Chondrocyte (in vitro differentiated cells): ENCODE measurements at places on chromosomes 1 and 21. TPM values are rescaled to one million over a fixed set of nuclear protein-coding genes. Genes with fewer than 3 reads are reported as not detected.

- peaks cover 10% of the 10 kb centered on the region for H3K27me3 ChIP-seq
- no peak overlapping the region for H3K4me3 ChIP-seq
- H3K36me3 ChIP-seq: no peaks in the 10 kb centered on the region
These were observed 54.4 kb upstream of the PROX1 start for GRCh38 chr1:213933336-213933735.

Gene PROX1
- 0.28 to 0.36 TPM (median 0.32 TPM) in 3 replicates for total RNA-seq

DNA sequence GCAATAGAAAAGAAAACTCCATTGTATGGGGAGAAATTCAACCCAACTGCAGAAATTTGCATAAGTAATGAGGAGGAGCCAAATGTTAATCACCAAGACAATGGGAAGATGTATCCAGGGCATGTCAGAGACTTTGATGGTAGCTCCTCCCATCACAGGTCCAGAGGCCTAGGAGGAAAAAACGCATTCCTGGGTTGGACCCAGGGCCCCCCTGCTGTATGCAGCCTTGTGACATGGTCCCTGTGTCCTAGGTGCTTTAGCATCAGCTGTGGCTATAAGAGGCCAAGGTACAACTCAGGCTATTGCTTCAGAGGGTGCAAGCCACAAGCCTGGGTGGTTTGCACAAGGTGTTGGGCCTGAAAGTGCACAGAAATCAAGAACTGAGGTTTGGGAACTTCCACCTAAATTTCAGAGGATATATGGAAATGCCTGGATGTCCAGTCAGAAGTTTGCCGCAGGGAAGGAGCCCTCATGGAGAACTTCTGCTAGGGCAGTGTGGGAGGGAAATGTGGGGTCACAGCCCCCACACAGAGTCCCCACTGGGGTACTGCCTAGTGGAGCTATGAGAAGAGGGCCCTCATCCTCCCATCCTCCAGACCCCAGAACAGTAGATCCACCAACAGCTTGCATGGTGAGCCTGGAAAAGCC, 162.3 kb downstream of the TGFB2 start:
- no peak overlapping the region for H3K4me3 ChIP-seq
- no peak for DNase-seq
- H3K27ac ChIP-seq: no peak overlapping the region
- H3K36me3 ChIP-seq: peaks cover 9% of the 10 kb centered on the region

DNA sequence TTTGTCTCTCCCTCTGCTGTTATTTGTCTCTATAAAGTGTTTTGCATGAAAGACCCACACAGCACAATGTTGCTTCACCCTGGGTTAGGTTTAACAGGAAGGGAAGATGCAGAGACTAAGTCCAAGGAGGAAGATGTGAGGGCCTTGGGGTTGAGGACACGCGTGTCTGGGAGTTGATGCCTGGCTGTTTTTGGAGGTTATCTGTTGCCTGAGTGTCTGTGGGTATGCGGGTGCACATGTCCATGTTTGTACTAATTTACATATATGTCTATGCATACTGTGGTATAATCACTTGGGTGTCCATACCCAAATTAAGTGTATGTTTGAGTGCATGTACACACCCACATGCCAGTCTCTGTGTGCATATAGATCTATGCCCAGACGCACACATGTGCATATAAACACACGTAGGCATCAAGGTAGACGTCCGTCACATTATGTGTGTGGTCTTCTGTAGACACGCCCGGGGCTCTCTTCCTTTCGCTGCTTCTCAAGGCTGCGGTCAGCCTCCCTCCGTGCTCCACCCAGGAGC, 962 bp upstream of the MAN1C1 start:
- H3K27me3 ChIP-seq: peaks cover 30% of the 10 kb centered on the region
- H3K27ac ChIP-seq: no peak overlapping the region
- peaks cover 28% of the 10 kb centered on the region for H3K4me1 ChIP-seq
- H3K4me3 ChIP-seq: peak overlapping the region; percentile 52
- DNase-seq: no peak

Gene HCRTR1
- 0.21 to 0.45 TPM in 2 of 3 replicates, not detected in the other for total RNA-seq

- peaks cover 31% of the 10 kb centered on the region for H3K4me1 ChIP-seq
- DNase-seq: no peak
- H3K4me3 ChIP-seq: no peak overlapping the region
- no peaks in the 10 kb centered on the region for H3K27me3 ChIP-seq
These were observed 86.9 kb downstream of the OLFML2B start for GRCh38 chr1:161936786-161937185.

DNA sequence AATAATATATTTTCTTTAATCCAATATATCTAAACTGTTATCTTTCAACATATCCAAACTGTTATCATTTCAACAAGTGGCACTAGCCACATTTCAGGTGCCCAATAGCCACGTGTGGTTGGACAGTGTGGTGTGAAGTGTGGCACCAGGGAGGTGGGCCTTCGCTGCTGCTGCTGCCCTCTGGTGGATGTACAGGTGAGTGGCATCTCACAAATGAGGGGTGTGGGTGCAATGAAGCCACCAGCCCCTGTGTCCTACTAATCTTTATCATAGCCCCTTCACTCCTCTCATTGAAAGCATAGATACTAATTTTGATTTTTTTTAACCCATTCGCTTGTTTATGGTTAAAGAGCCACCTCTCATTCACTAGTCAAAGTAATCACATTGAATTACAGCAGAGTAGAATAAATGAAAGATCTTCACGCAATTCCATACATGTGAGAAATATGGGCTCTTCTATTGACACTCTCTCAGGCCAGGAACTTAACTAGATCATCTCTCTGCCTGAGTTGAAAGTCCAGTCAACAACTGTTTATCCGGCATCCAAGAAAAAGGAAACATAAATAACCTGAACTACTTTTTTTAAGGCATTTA, 499.2 kb downstream of the OMA1 start:
- peaks cover 7% of the 10 kb centered on the region for H3K27me3 ChIP-seq
- no peak for DNase-seq
- no peak overlapping the region for H3K27ac ChIP-seq
- no peaks in the 10 kb centered on the region for H3K36me3 ChIP-seq
- no peak overlapping the region for H3K4me3 ChIP-seq

GRCh38 chr1:169765580-169766331, 29.0 kb downstream of the METTL18 start:
- H3K27ac ChIP-seq: no peak overlapping the region
- H3K4me3 ChIP-seq: no peak overlapping the region
- H3K36me3 ChIP-seq: no peaks in the 10 kb centered on the region
- peaks cover 22% of the 10 kb centered on the region for H3K27me3 ChIP-seq
- H3K4me1 ChIP-seq: no peaks in the 10 kb centered on the region

Gene ZNF670
- total RNA-seq: 2.3 to 3.6 TPM (median 2.7 TPM) in 3 replicates

- no peak overlapping the region for H3K27ac ChIP-seq
- H3K4me1 ChIP-seq: peaks cover 28% of the 10 kb centered on the region
- no peak overlapping the region for H3K4me3 ChIP-seq
- no peak for DNase-seq
- peaks cover 21% of the 10 kb centered on the region for H3K27me3 ChIP-seq
These were observed 8.0 kb upstream of the SELE start for GRCh38 chr1:169741666-169742394.

GRCh38 chr1:200909071-200909470, 14.4 kb downstream of the INAVA start:
- H3K36me3 ChIP-seq: peaks cover 7% of the 10 kb centered on the region
- H3K27ac ChIP-seq: no peak overlapping the region
- H3K27me3 ChIP-seq: no peaks in the 10 kb centered on the region
- DNase-seq: no peak

GRCh38 chr1:53634571-53634979, 104.4 kb downstream of the GLIS1 start:
- H3K36me3 ChIP-seq: no peaks in the 10 kb centered on the region
- no peak overlapping the region for H3K27ac ChIP-seq
- H3K4me3 ChIP-seq: no peak overlapping the region
- H3K27me3 ChIP-seq: no peaks in the 10 kb centered on the region
- peaks cover 9% of the 10 kb centered on the region for H3K4me1 ChIP-seq

Gene S100A1
- total RNA-seq: 1.2 to 1.5 TPM (median 1.3 TPM) in 3 replicates

DNA sequence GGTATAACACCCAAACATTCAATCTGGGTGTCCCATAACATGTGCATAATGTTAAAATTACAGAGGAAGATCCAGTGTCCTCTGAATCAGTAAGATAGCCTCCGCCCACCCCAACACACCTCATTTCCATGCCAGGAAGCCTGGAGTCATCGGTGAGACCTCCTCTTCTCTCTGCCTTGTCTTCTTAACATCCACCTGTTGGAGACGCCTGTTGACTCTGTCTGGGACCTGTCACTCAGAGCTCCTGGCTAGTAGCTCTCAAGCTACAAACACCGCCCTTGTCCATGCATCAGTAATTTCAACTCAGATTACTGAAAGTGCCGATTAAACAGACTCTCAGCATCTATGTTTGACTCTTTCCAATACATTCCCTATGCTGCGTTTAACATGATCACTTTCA, 27.4 kb downstream of the KCNJ15 start:
- no peak overlapping the region for H3K4me3 ChIP-seq
- DNase-seq: no peak
- H3K36me3 ChIP-seq: no peaks in the 10 kb centered on the region
- no peak overlapping the region for H3K27ac ChIP-seq
- H3K27me3 ChIP-seq: no peaks in the 10 kb centered on the region

GRCh38 chr1:6154525-6155319, 25.4 kb downstream of the CHD5 start:
- H3K27me3 ChIP-seq: peaks cover 9% of the 10 kb centered on the region
- no peak for DNase-seq
- peaks cover 11% of the 10 kb centered on the region for H3K4me1 ChIP-seq
- no peak overlapping the region for H3K27ac ChIP-seq
- no peak overlapping the region for H3K4me3 ChIP-seq

Gene REG4
- total RNA-seq: not detected in 3 replicates

DNA sequence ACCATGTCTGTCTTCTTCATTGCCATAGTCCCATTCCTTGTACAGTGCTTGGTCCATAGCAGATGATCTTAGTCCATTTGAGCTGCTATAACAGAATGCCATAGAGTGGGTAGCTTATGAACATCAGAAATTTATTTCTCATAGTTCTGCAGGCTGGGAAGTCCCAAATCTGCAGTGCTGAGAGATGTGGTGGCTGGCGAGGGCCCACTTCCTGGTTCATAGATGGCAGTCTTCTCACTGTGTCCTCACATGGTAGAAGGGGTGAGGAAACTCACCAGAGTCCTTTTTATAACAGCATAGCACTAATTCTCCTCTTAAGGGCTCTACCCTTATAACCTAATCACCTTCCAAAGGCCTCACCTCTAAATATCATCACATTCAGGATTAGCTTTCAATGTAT, 23.1 kb upstream of the RAP1A start:
- H3K4me1 ChIP-seq: peaks cover 21% of the 10 kb centered on the region
- no peak overlapping the region for H3K27ac ChIP-seq
- no peak overlapping the region for H3K4me3 ChIP-seq
- no peak for DNase-seq
- no peaks in the 10 kb centered on the region for H3K36me3 ChIP-seq

- peaks cover 27% of the 10 kb centered on the region for H3K4me1 ChIP-seq
- peak overlapping the region; percentile 41 for H3K4me3 ChIP-seq
- peaks cover 70% of the 10 kb centered on the region for H3K27me3 ChIP-seq
These were observed 6.4 kb downstream of the DMRTA2 start for GRCh38 chr1:50416553-50417453.

DNA sequence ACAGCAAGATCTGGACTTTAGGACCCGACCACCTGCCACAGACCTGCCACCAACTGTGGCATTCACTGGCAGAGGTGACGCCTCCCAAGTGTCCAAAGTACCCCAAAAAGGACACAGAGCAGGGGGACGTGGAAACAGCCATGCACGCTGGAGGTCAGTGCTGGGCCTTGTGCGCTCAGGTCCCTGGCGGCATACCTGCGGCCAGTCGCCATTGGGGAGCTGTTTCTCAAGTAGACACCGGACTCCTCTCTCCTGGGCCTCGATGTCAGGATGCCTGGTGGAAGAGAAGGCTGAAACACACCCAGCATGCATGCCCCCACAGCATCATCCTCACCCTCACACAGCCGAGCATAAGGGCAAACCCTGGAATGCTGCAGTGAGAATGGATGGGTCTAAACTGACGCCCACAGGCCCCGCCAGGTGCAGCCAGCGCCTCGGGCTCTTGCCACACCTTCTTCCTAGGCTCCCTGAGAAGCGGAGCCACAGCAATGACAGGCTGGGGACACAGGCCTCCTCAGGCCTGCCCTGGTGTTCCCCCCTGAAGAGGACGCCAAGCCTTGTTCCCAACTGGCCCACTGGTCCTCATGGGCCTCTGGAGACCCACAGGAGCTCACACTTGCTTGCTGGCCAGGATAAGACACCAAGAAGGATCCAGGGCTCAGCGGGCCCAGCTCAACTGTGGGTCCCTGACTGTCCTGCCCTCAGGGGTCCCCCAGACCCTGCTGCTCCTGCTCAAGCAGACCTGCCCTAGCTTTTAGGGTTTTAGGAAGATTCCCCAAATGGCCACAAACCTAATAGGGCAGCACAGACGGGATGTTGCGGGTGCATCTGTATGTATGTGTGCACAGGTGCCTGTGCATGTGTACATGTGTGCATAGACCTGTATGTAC, 7.7 kb upstream of the SPATC1L start:
- DNase-seq: peak; percentile 72
- H3K27ac ChIP-seq: no peak overlapping the region
- peaks cover 27% of the 10 kb centered on the region for H3K36me3 ChIP-seq
- no peak overlapping the region for H3K4me3 ChIP-seq

DNA sequence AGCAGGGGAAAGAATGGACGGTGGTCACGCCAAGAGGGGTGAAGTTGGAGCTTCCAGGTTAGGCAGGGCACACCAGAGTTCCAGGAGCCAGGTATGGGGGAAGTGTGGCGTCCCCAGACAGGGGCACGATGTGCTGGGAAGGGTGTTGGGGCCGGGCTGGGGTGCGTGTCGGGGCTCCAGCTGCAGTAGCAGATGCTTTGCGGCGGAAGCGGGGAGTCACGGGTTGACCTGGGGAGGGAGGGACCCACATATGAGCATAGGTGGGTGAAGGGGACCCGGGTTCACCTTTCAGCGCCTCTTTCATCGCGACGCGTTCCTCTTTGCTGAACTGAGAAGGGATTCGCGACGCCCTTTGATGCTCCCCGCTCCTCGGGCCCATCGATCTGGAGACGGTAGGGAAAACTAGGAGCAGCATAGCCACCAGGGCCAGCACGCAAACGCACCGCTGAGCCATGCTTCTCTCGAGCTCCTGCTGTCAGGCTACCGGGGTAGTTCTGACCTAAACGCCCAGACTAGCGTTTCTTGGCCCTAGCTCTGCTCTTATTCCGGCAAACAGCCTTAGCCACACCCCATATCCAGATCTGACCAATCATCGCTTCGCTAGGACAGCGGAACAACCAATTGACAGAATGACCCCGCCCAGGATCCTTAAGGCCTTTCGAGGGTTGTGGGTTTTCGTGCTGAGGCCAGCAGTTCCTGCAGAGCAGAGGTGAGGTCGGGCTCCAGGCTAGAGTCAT, at the start of gene PM20D1:
Gene PM20D1, minus strand, starts transcription at position 514 of the 737 bp plus-strand sequence. Its CDS starts 60 bp downstream, at position 454.
- no peaks in the 10 kb centered on the region for H3K4me1 ChIP-seq
- no peak for DNase-seq
- no peak within 1 kb of the TSS for H3K27ac ChIP-seq
- no peak within 1 kb of the TSS for H3K4me3 ChIP-seq
- H3K36me3 ChIP-seq: peaks cover 2% of the 10 kb centered on the region

DNA sequence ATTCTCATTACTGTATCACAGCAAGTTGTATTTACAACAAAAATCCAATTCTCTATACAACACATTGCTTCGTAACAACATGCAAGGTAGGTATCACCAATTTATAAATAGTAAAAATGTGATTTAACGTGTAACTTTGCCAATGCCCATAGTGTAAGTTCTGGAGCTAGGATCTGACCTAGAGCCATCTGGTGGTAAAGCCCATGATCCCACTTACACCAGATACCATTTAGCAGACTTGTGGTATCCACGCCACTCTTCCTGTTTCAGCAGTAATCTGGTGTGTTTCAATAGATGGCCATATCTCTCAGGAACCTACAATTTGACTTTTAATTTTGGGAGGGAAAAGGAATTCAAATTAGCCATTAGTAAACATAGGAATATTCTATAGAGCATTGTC, 10.2 kb downstream of the SETSIP start:
- no peaks in the 10 kb centered on the region for H3K27me3 ChIP-seq
- H3K36me3 ChIP-seq: no peaks in the 10 kb centered on the region
- no peaks in the 10 kb centered on the region for H3K4me1 ChIP-seq
- DNase-seq: no peak

Gene GADD45A
- 49.1 to 92.3 TPM (median 89.4 TPM) in 3 replicates for total RNA-seq
